ENCODE measurements at places on chromosomes 6 and 20. TPM values are rescaled to one million over a fixed set of nuclear protein-coding genes. Genes with fewer than 3 reads are reported as not detected.

CAP2 gene
- total RNA-seq: 69.6 TPM

PPIL6 gene
- total RNA-seq: 3.0 TPM

BEND3 gene
- 2.0 TPM for total RNA-seq

DNA sequence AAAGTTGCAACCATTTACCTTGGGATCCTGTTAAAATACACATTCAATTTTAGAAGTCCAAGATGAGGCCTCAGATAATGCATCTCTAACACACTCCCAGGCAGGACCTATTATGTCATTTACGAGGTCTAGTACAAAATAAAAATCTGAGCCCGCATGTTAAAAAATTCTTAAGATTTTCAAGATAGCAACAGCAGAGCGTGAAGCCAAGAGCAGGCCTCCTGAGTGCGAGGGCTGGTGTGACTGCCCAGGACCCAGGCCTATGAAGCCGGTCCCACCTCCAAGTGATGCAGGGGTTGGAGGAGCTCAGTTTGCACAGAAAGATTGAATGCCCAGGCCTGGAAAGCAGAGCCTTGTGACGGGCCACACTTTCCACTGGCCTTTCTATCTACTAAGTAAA lies 211.1 kb upstream of the KCNQ5 start:
- no peak for DNase-seq

DNA sequence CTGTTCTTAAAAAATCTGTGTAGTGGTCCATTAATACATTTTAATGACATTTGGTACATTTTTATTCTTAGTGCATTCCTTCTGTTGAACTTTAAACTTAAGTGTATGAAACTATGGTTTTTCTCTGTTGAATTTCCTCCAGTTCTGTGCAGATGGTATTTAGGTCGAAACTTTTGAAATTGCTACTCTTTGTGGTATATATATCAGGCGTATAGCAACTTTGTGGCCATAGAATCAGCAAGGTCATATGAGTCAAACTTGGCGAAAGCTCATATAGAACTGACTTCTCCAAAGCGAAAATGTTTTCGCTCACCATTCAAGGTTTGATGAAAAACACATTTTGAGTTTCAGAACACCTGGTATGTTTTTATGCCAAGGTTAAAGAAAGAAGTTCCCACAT lies 93.7 kb downstream of the MAP3K4 start:
- DNase-seq: no peak
